ENCODE measurements at places on chromosomes 1 and 21. TPM values are rescaled to one million over a fixed set of nuclear protein-coding genes. Genes with fewer than 3 reads are reported as not detected.

CLCA1 gene
- total RNA-seq: not detected

CD1B gene
- total RNA-seq: not detected

ELF3 gene
- 101 TPM for total RNA-seq

CBR3 gene
- 9.7 TPM for total RNA-seq

APH1A gene
- total RNA-seq: 127 TPM

PTAFR gene
- 0.09 TPM for total RNA-seq

FCRL5 gene
- not detected for total RNA-seq

FCRL6 gene
- not detected for total RNA-seq

GBP3 gene
- 0.97 TPM for total RNA-seq

MIGA1 gene
- 8.7 TPM for total RNA-seq

ADAMTS4 gene
- not detected for total RNA-seq

PADI1 gene
- total RNA-seq: 1.7 TPM

IL12RB2 gene
- 0.14 TPM for total RNA-seq

SLAMF9 gene
- 0.43 TPM for total RNA-seq

PLPP3 gene
- 19.7 TPM for total RNA-seq

NPPA gene
- total RNA-seq: not detected

PLA2G2C gene
- not detected for total RNA-seq

KPRP gene
- not detected for total RNA-seq

RAB42 gene
- total RNA-seq: 3.1 TPM

Measured in A549 treated with dexamethasone at 1 μM for 4 hours (cell line).